ENCODE measurements at places on chromosomes 2 and 18. TPM values are rescaled to one million over a fixed set of nuclear protein-coding genes. Genes with fewer than 3 reads are reported as not detected.

- H3K27me3 ChIP-seq = no peaks in the 10 kb centered on the region
- H3K4me1 ChIP-seq = no peaks in the 10 kb centered on the region
- no peak for DNase-seq
- H3K36me3 ChIP-seq = no peaks in the 10 kb centered on the region
- no peak overlapping the region for H3K4me3 ChIP-seq
Measured at GRCh38 chr2:181163139-181163538, 182.7 kb downstream of the UBE2E3 start.

- H3K4me3 ChIP-seq = no peak overlapping the region
- no peaks in the 10 kb centered on the region for H3K4me1 ChIP-seq
- H3K27me3 ChIP-seq = peaks cover 16% of the 10 kb centered on the region
- no peak for DNase-seq
- H3K27ac ChIP-seq = no peak overlapping the region
- no peaks in the 10 kb centered on the region for H3K36me3 ChIP-seq
Measured at GRCh38 chr2:240146627-240147278, 6.3 kb upstream of the OTOS start.

- no peak overlapping the region for H3K27ac ChIP-seq
- H3K27me3 ChIP-seq = no peaks in the 10 kb centered on the region
- H3K36me3 ChIP-seq = no peaks in the 10 kb centered on the region
- DNase-seq = no peak
Measured at GRCh38 chr2:66237803-66238379, 197.0 kb upstream of the MEIS1 start.

DNA sequence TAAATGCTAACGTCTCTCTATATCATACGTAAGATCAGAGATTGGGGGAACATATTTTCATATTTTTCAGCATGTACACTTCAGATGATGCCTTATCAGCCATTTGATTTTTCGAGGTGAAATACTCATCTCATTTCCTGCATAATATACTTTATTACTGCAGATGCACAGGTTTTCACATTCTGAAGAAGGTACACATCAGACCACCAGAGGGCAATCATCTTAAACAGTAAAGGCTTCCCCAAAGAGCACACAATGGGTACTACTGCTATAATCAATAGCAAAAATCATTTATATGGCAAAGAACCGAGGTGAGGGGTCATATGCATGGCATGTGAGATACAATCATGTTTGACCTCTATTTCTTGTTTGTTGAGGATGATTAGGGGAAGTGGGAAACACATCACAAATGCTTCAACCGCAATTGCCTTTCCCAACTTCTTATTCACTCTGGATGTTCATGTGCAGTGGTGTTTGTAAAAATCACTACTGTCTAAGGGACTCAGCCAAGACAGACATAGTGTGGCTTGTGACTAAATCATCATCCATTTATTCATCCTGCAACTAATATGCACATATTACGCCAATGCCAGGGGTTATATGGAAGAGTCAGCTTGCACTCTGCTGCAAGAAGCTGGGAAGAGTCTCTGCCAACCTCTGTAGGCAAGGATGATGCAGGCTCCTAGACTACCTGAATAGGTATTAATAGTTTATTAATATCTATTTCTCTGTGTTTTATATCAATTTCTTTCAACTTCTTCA is 118.7 kb downstream of the EPB41L3 start:
- no peak for DNase-seq
- no peaks in the 10 kb centered on the region for H3K4me1 ChIP-seq
- no peak overlapping the region for H3K4me3 ChIP-seq
- H3K27me3 ChIP-seq = no peaks in the 10 kb centered on the region
- no peak overlapping the region for H3K27ac ChIP-seq

GRCh38 chr18:55024564-55024963 is 65.3 kb upstream of the CCDC68 start:
- H3K27me3 ChIP-seq = no peaks in the 10 kb centered on the region
- no peak overlapping the region for H3K27ac ChIP-seq
- no peak for DNase-seq
- no peaks in the 10 kb centered on the region for H3K4me1 ChIP-seq

GRCh38 chr2:157174321-157174720 is 83.2 kb upstream of the GALNT5 start:
- H3K36me3 ChIP-seq = no peaks in the 10 kb centered on the region
- no peak overlapping the region for H3K27ac ChIP-seq
- H3K4me1 ChIP-seq = no peaks in the 10 kb centered on the region
- no peaks in the 10 kb centered on the region for H3K27me3 ChIP-seq
- DNase-seq = no peak
- H3K4me3 ChIP-seq = no peak overlapping the region

DNA sequence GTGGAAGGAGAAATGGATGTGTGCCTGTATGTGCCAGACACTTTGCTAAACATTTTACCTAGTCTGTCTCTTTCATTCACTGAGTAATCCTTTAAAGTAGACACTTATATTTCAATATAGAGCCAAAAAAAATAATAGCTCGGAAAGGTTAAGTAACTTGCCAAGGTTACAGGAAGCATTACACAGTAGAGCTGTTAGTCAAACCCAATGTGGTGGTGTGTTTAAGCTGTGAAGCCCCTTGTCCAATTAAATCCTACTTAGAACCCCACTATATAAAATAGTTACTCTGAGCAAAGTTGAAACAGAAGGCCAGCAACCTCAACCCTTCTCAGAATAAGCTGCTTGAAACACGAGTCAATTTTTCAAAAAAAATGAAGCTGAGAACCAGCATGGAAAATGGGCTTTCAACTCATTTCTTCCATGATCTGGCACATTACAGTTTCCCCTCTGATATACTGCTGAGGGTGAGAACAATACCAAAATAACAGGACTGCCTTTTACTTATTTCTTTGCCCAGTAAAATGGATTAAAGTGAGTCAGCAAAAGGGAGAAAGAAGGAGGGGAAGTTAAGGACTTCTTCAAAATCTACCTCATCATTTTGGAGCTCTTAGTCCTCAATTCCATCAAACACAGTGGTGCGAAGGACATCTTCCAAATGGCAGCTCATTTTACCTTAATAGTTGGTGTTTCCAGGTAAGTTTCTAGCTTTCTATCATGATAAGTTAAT is 7.9 kb downstream of the RDH14 start:
- peaks cover 24% of the 10 kb centered on the region for H3K4me1 ChIP-seq
- no peak overlapping the region for H3K27ac ChIP-seq
- DNase-seq = no peak
- H3K27me3 ChIP-seq = no peaks in the 10 kb centered on the region
- H3K36me3 ChIP-seq = peaks cover 11% of the 10 kb centered on the region
- H3K4me3 ChIP-seq = no peak overlapping the region

GRCh38 chr2:216645636-216645950 is 12.4 kb downstream of the IGFBP2 start:
- H3K27me3 ChIP-seq = peaks cover 3% of the 10 kb centered on the region
- H3K4me1 ChIP-seq = peaks cover 7% of the 10 kb centered on the region
- H3K27ac ChIP-seq = peak overlapping the region; percentile 17
- no peaks in the 10 kb centered on the region for H3K36me3 ChIP-seq
- H3K4me3 ChIP-seq = no peak overlapping the region

- DNase-seq = no peak
- H3K4me3 ChIP-seq = no peak overlapping the region
- no peak overlapping the region for H3K27ac ChIP-seq
- H3K27me3 ChIP-seq = no peaks in the 10 kb centered on the region
Measured at GRCh38 chr2:241390301-241391206, 34.5 kb downstream of the FARP2 start.

DNA sequence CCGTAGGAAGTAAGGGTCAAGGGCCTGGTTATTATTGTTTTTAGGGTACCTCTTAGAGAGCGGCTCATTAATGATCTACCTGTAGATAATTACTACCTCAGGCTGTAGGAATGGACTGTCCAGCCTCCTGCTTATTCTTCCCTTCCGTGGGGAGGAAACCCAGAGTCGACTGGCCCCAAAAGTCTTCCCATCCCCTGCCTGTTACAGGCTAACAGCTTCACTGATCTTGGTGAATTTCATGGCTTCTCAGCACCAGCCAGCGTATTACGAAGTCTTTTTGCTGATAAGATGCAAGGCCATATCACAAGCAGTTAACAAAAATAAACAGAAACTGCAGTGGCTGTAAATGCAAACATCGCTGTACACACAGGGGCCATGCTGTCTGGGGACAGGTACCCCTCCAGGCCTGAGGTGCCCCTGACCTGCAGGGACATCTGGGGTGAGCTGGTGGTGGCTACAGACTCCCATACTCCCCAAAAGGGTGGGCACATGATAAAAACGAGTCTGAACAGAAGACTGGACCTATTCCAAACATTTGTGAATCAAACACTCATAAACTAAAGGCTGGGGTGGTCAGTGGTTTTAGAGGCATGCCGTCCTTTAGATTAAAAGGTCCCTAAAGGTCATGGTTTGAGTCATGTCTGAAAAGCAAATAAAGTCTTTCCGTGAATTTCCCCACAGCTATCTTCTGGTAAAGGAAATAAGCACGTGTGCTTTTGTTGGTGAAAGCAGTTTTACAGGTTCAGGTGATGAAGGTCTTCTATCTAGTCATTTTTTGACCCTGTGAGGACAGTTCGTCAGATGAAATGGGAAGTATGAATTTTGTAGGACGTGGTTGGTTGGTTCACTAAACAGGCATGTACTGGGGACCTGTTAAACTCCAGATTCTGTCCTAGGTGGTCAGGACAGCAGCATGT is 36.7 kb downstream of the TTC39C start:
- H3K27ac ChIP-seq = no peak overlapping the region
- no peak overlapping the region for H3K4me3 ChIP-seq
- H3K27me3 ChIP-seq = no peaks in the 10 kb centered on the region
- DNase-seq = no peak
- peaks cover 10% of the 10 kb centered on the region for H3K4me1 ChIP-seq

GRCh38 chr2:173107629-173108022 is 32.0 kb downstream of the MAP3K20 start:
- H3K27me3 ChIP-seq = no peaks in the 10 kb centered on the region
- H3K4me1 ChIP-seq = peaks cover 7% of the 10 kb centered on the region
- no peaks in the 10 kb centered on the region for H3K36me3 ChIP-seq
- H3K4me3 ChIP-seq = no peak overlapping the region
- no peak for DNase-seq
- H3K27ac ChIP-seq = no peak overlapping the region

GRCh38 chr18:47585914-47586313 is 334.5 kb upstream of the SKOR2 start:
- H3K36me3 ChIP-seq = no peaks in the 10 kb centered on the region
- DNase-seq = no peak
- no peaks in the 10 kb centered on the region for H3K27me3 ChIP-seq
- no peaks in the 10 kb centered on the region for H3K4me1 ChIP-seq
- no peak overlapping the region for H3K27ac ChIP-seq
- no peak overlapping the region for H3K4me3 ChIP-seq

DNA sequence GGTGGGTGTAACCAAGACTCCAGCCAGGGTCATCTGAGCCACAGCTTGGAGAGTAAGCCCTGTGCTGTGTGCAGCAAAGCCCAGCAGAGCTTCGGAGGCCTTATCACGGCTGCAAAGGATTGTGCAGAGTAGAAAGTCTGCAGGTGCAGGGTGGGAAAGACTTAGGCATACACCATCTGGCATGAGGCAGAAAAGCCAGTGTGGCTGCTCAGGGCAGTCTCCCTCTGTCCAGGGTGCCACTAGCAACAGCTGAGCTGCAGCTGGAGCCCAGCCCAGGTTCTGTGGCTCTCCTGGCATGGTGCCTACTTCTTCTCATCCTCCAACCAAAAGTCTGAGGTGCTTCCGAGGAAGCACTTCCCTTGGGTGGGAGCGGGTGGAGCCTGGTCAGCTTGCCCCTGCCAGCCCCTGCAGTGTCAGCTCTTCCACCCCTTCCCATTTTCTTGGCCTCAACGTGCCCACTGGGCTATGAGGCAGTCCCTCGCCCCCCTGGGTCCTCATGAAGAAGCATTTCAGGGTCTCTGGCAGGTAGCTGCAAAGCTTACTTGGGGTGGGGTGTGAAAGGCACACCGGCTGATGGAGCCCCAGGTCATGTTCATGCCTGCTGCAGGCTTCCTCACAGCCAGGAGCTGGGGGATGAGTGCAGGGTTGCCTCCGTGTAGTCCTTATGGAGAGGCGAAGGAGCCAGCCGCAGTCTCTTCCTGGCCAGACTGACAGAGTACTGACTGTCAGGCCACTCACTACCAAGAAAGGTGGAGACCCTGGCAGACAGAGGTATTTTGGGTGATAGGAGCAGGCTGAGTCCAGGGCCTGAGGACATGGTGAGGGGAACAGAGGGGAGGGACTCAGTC is 4.8 kb downstream of the AMER3 start:
- no peaks in the 10 kb centered on the region for H3K36me3 ChIP-seq
- no peak overlapping the region for H3K27ac ChIP-seq
- H3K4me3 ChIP-seq = no peak overlapping the region
- H3K4me1 ChIP-seq = no peaks in the 10 kb centered on the region
- DNase-seq = no peak

DNA sequence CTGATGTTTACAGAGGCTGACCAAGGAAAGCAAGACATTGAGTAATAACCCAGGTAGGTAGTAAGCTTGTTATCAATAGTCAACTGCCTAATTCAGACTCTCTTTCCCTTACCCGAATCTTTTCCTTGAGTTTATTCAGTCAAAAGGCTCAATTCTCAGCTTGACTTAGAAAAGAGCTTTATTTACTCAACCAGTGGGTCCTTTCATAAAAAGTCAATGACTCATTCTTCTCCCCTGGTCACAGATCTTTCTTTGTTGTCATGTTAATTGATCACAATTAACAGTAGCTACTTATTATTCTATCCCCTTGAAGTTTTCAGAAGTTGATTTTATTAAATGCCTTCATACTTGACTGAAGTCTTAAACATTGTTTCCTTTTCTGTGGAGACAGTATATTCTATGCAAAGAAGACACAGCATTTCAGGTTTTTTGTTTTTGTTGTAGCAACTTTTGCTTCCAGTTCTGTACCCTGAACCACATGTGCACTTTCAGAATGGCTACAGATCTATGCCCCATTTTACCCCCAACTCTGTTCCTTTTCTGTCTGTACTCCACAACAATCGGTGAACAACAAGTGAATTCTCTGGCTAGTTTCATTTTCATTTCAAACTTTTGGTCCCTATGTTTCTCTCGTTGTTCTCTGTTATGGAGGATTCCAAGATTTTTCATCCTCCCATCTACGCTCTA is 428.3 kb downstream of the NCKAP5 start:
- H3K27ac ChIP-seq = no peak overlapping the region
- no peak for DNase-seq
- no peaks in the 10 kb centered on the region for H3K27me3 ChIP-seq
- no peaks in the 10 kb centered on the region for H3K36me3 ChIP-seq
- no peak overlapping the region for H3K4me3 ChIP-seq
- no peaks in the 10 kb centered on the region for H3K4me1 ChIP-seq

GRCh38 chr2:6782517-6783237 is 83.0 kb downstream of the CMPK2 start:
- peak; percentile 93 for DNase-seq
- H3K36me3 ChIP-seq = no peaks in the 10 kb centered on the region
- no peaks in the 10 kb centered on the region for H3K27me3 ChIP-seq

GRCh38 chr2:216404010-216404618 is 8.2 kb upstream of the SMARCAL1 start:
- H3K4me3 ChIP-seq = no peak overlapping the region
- H3K27me3 ChIP-seq = no peaks in the 10 kb centered on the region
- DNase-seq = no peak
- no peaks in the 10 kb centered on the region for H3K4me1 ChIP-seq
- H3K36me3 ChIP-seq = no peaks in the 10 kb centered on the region
- H3K27ac ChIP-seq = no peak overlapping the region

GRCh38 chr2:113073325-113073834 is 5.6 kb downstream of the IL1F10 start:
- peaks cover 6% of the 10 kb centered on the region for H3K4me1 ChIP-seq
- H3K4me3 ChIP-seq = no peak overlapping the region
- DNase-seq = no peak
- no peaks in the 10 kb centered on the region for H3K36me3 ChIP-seq
- no peak overlapping the region for H3K27ac ChIP-seq

GRCh38 chr18:2857491-2858131 is 10.8 kb downstream of the EMILIN2 start:
- H3K27ac ChIP-seq = peak overlapping the region; percentile 9
- H3K27me3 ChIP-seq = no peaks in the 10 kb centered on the region
- peak; percentile 92 for DNase-seq

The LONRF2 gene
- total RNA-seq = 4.2 TPM

The ECEL1 gene
- total RNA-seq = not detected

The ALK gene
- not detected for total RNA-seq
